Liver (tissue), 10 donors: ENCODE measurements at places on chromosomes 2 and 18.

- DNase-seq, result no peak
These were observed 106.0 kb downstream of the UBR3 start for GRCh38 chr2:169933124-169933711.

DNA sequence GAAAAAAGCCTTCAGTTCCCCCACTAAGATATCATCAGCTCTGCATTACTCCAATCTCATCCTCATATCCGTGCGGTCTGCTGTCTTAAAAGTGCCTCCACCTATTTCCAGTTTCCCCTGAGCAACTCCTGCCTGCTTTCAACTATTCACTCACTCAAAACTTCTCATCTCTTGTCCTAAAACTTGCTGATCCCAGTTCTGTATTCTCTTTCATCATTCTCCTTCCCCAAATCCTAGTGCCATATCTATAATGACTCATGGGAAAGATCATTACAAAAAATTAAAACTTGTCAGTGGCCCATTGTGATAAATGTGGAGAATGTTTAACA, 20.0 kb downstream of the ACVR1 start:
- DNase-seq, result no peak

- DNase-seq, result no peak
These were observed 64.2 kb downstream of the PTPN2 start for GRCh38 chr18:12819841-12820240.

DNA sequence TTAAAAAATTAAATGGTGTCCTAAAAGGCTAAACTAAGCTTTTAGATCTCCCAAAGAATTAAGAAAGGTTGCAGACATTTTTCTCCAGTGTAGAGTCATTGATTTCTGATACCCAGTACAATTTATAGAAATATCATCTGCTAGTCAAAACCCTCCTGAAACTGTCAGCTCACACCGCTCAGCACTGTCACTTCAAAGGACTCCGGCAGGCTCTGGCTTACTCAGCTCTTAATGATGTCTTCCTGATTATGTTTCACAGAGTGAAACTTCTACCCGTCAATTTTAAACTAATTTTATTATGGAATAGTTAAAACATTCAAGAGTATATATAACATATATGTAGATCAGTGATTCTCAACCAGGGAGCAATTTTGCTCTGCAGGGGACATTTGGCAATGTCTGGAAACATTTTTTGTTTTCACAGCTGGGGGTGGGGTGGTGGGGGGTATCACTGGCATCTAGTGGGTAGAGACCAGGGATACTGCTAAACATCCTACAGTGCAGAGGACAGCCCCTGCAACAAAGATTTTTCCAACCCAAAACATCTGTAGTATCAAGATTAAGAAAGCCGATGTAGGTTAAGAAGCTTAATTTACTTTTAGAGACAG, 31.6 kb downstream of the CDK15 start:
- no peak for DNase-seq

DNA sequence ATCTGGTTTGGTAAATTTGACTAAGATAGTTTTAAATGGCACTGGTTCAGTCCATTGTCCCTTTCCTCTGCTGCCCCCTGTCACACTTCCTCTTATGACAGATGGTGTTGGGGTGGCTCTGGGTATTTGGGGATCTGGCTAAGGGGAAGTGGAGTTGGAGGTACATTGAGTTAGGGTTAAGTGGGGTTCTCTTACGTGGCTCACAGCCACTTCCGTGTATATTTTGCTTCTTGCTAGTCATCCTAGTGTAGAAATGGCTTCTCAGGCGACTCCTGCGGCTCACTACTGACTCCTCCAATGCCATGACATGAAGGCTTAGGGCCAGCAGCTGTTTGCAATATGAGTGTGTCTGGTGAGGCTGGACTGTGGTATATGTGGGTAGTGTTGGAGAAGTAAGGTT, 187.0 kb downstream of the HAUS1 start:
- DNase-seq, result no peak

DNA sequence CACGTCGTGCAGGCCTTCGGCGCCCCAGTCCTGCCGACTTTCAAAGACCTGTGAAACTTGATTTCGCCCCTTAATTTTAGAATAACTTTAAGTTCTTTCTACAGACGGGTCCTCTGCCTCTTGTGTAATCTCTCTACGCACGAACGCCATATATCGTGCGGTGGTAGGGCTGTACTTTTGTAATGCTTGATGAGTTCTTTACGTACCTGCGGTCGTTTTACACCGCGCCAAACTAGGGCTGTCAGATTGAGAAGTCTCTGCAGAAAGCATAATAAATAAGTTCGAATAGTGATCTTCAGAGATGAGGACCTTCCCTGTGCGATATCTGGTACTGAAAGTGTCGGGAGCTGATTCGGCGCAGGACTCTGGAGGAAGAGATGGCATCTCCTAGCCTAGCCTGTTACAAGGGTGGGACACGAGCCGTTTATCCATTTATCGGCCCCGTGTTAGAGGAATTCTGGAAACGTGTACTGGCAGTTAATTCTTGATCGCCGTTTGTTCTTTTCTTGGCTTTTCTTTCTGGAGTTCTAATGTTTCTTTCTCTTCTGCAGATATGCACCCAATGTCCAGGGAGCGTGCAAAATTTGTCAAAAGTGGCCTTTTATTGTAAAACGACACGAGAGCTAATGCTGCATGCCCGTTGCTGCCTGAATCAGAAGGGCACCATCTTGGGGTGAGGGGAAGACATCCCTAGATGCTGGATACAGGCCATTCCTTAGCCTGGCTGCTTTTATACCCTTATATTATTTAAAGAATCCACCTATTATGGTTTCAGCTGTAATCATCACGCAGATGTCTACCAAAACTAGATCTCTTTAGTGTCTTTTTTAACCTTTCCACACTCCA, 781 bp upstream of the SLC5A6 start:
- DNase-seq, result no peak

DNA sequence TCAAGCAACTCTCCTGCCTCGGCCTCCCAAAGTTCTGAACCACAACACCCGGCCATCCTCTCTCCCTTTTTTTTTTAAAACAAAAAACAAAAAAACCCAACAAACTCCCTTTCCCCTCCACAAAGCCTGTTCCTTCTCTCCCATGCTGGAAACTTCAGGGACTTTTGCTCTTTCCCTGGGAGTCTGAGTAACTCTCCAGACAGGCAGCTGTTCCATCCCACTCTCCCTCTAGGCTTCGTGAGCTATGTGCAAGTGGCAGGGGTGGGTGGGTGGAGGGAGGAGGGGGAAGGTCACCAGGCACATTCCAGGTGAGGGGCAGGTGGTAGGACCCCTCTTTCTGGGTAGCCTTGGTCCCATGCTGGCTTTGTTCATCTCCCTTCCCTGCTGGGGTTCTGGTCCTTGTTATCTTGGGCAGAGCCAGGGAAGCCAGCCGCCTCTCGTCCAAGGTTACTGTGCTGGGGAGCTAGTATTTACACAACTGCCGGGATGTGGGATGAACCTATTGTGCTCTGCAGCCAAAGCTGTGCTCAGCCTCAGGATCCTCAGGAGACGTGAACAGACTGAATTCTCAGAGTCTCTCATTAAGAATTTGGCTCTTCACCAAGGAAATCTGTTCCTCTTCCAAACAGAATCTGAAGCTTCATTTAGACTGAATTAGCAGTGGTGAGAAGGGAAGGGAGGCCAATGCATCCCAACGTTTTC, 106.9 kb downstream of the LIPG start:
- no peak for DNase-seq

DNA sequence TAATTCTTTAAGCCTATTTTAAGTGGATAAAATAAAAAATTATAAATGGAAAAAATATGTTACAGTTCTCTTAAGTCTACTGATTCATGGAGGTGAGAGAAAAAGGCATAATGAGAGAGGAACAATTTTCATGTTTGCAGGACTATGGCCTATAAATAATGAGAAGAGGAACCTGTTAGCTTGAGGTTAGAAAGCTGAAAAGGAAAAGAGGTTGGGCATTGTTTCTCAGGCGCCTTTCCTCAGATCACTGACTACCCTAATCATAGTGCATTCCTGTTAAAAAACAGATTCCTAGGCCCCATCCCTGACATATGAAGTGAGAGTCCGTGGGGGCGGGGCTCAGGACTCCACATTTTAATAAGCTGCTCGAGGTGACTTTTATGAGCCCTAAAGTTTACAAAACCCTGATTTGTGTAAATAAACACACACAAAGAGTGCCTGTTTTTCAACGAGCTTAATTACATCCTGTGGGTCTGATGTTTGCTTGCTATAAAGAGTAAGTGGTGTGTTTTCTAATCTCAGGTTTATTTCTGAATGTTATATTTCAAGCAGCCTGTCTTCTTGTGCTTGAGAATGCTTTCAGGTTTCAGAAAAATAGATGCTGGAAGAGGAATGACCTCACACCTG, 335.5 kb downstream of the CLIP4 start:
- DNase-seq, result no peak

DNA sequence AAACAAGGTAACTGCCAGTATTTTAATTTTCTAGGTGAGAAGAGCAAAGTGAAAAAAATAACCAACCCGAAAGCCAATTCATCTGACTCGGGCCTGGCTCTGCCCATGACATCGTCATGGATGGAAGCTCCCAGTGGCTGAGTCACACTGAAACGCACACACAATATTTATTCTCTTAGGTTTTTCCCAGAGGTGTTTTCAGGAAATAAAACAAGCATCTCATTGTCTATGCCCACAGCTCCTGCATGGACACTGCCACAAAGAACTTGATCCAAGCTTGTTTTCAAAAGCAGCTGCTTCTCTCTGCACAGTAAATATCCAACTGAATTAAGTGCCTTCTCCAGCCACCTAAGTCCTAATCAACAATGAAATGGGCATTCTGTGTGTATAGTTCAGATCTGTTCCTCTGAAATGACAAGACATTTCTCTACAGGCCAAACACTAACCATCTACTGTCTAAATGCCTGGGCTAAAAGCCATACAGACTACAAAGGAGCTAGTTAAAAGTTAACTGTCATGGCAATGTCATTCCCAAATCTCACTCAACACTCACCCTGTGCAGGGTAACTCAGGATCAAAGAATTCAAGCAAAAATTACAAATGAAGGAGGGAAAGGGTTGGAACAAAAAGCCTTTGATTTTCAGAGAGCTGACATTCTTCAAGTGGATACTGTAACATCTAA, 62.9 kb downstream of the RPL31 start:
- no peak for DNase-seq

DNA sequence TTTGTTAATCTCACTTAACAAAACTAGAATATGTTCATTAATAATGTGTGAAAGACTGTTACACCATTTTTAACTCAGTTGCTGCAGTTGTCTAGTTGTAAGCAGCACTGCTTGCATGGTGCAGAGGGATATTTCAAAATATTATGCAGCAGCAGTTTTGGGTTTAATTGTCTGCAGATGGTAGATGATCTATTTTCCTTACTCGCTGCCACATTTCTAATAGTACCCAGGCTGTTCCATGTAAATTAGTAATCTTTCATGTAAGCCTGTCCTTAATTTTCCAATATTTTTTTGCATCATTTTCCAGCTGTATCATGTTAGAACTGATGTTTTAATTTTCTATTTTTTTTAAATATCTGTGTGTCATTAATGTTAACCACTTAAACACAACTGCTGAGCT, 488.1 kb upstream of the RAB12 start:
- DNase-seq, result no peak

DNA sequence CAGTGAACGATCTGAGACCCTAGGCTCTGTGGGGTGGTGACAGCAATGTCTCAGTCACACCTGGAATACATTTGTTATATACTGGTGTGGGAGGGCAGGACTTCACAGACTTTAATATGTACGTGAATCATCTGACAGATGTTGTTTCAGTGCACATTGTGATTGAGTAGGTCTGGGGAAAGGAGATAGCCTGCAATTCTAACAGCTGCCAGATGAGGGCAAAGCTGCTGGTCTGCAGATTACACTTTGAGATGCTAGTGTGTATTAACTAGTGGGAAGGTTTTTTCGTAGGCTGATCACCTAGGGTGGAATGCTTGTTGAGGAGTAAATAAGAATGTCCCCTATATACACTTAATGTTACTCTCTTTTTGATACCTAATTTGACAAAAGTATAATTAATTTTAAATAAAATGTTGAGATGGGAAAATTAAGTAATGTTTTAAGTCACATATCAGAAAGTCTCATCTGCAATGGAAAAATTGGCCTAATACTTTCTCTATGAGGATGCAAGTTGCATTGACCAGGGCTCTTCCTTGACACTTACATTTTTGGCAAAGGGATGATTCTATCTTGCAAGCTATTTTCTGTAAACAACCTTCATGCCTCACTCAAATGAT, 496.9 kb upstream of the HNMT start:
- no peak for DNase-seq

GRCh38 chr2:88342749-88343148, 109.7 kb downstream of the FOXI3 start:
- no peak for DNase-seq

- no peak for DNase-seq
These were observed 551.1 kb downstream of the TNS1 start for GRCh38 chr2:217451666-217452065.

GRCh38 chr2:26864226-26864625, 16.3 kb downstream of the DPYSL5 start:
- DNase-seq, result no peak

DNA sequence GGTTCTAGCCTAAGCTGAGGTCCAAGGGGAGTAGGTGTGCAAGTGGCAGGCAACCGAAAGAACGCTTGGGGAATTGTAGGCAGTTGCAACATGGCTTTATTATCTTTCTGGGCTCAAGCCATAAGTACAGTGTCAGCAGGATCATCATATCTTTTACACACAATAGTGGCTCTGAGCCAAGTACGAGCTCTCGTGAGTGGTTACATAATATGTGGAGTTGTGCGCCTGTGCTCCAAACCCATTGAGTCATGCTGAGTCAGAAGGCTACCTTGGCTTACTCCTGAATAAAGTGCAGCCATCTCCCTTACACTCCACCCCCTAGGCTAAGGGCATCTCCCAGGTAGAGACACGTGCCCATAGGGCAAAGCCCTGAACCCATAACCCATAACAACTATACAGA, 233.9 kb downstream of the SATB2 start:
- DNase-seq, result no peak

GRCh38 chr18:79396431-79397246, 909 bp downstream of the NFATC1 start:
- no peak for DNase-seq

GRCh38 chr2:165032559-165032958, 77.2 kb upstream of the SLC38A11 start:
- no peak for DNase-seq

- DNase-seq, result peak; percentile 52
These were observed 572 bp downstream of the RPS27A start for GRCh38 chr2:55232863-55233657.

DNA sequence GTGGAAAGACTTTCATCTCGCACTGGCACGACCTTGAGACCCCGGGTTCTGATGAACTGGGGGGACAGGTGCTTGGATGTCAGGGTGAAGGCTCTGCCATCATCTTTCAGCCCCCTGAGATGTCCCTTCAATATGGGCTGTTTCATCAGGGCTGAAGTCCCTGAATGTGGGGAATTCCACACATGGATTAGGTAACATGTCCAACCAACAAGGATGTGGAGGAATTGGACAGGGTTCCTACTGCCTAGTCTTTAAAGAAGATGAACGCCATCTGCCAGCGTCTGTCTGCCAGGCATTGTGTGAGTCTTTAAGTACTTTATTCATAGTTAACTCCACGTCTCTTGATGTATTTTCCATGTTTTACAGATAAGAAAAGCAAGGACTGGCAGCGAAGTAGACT, 5.9 kb upstream of the GRHL1 start:
- no peak for DNase-seq
